ENCODE measurements at places on chromosomes 7 and 10. TPM values are rescaled to one million over a fixed set of nuclear protein-coding genes. Genes with fewer than 3 reads are reported as not detected.

Gene TSC22D4
- total RNA-seq = 39.8 TPM

Gene PBLD
- 2.7 TPM for total RNA-seq

Gene OR6V1
- total RNA-seq = not detected

Gene SPDYE1
- under 0.01 TPM for total RNA-seq

Gene ALOX5
- 88.9 TPM for total RNA-seq

Gene ZKSCAN5
- 6.3 TPM for total RNA-seq

Gene ABCA13
- total RNA-seq = 0.21 TPM

Gene TEX36
- not detected for total RNA-seq

Gene NRCAM
- 1.5 TPM for total RNA-seq

Gene C10orf120
- not detected for total RNA-seq

Gene ELFN1
- total RNA-seq = under 0.01 TPM

Gene SLC18A3
- total RNA-seq = 0.10 TPM

Gene CPXM2
- total RNA-seq = not detected

Gene GJC3
- total RNA-seq = 0.63 TPM

Gene SSC4D
- not detected for total RNA-seq

Gene NEUROD6
- total RNA-seq = not detected

Gene CYP2C19
- not detected for total RNA-seq

Gene GJD4
- total RNA-seq = not detected

Gene ENTPD1
- total RNA-seq = 30.1 TPM

Gene CPA4
- total RNA-seq = 0.21 TPM

Gene EPO
- not detected for total RNA-seq

Gene AZGP1
- total RNA-seq = not detected

Gene PDIA4
- total RNA-seq = 34.9 TPM

Gene FOXI2
- not detected for total RNA-seq

Gene NAT16
- not detected for total RNA-seq

Gene ZDHHC4
- total RNA-seq = 24.1 TPM

Gene UCN3
- total RNA-seq = not detected

Gene NXPH1
- not detected for total RNA-seq

Gene CASTOR2
- total RNA-seq = 4.5 TPM

Gene MSS51
- total RNA-seq = 0.73 TPM

Gene ZNF33B
- 18.3 TPM for total RNA-seq

All from mononuclear cell (primary cell).